Effector memory CD4-positive, alpha-beta T cell (primary cell): ENCODE measurements at places on chromosomes 12 and 14.

- H3K36me3 ChIP-seq = no peaks in the 10 kb centered on the region
- no peaks in the 10 kb centered on the region for H3K4me1 ChIP-seq
- no peak for DNase-seq
- H3K27ac ChIP-seq = no peak overlapping the region
- no peak overlapping the region for H3K4me3 ChIP-seq
These were observed 192.4 kb downstream of the PELI2 start for GRCh38 chr14:56310643-56311042.

DNA sequence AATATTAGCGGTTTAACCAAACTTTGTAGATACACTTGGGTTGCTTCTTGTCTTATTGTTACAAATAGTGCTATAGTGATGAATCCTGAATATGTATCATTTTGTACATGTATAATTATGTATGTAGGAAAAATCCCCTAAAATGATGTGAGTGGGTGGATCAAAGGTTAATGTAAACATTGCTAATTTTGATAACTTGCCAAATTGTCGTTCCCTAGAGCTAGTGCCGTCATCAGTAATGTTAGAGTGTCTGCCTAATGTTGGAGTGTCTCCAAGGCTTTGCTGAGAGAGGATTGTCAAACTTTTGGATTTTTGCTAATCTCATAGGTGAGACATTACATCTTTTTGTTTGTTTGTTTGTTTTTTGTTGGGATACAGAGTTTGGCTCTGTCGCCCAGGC lies 44.4 kb downstream of the AEBP2 start:
- H3K4me1 ChIP-seq = peaks cover 21% of the 10 kb centered on the region
- no peak for DNase-seq
- no peak overlapping the region for H3K27ac ChIP-seq
- peaks cover 4% of the 10 kb centered on the region for H3K36me3 ChIP-seq
- no peaks in the 10 kb centered on the region for H3K27me3 ChIP-seq
- no peak overlapping the region for H3K4me3 ChIP-seq

- H3K4me3 ChIP-seq = no peak overlapping the region
- no peak overlapping the region for H3K27ac ChIP-seq
- DNase-seq = no peak
- H3K36me3 ChIP-seq = no peaks in the 10 kb centered on the region
- no peaks in the 10 kb centered on the region for H3K27me3 ChIP-seq
These were observed 16.9 kb downstream of the DHRS2 start for GRCh38 chr14:23653051-23653450.

GRCh38 chr14:72450473-72451044 lies 443.3 kb downstream of the DPF3 start:
- DNase-seq = no peak
- H3K27me3 ChIP-seq = no peaks in the 10 kb centered on the region

DNA sequence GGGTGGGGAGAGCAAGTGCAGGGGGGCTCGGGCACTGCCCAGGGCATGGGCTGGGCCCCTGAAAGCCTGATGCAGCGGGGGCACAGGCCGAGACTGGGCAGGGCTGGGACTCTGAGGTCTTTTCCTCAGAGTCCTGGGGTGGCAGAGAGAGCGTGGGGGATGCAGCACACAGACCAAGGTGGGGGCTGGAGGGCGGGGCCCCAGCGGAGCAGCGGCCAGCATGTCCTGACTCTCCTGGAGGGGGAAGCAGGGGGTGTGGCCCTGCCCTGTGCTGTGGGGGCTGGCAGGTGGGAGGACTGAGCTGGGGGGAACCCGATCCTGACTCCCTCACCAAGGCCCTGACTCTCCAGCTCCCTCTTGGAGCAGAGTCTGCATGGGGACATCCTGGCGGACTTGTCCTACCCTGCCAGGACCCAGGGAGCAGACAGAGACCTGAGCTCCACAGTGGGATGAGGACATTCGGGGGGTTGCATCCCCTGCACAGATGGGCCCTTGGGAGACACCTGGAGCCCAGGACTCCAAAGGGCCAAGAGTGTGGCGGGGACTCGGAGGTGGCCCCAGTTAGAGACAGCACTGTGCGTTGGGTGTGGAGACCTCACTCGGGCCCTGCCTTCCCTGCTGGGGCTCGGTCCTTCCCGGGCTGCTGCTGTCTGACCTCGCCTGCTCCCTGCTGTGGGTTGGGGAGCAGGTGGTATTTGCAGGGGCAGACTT lies 326.1 kb downstream of the TMEM121 start:
- H3K4me3 ChIP-seq = no peak overlapping the region
- H3K4me1 ChIP-seq = peaks cover 13% of the 10 kb centered on the region
- H3K36me3 ChIP-seq = no peaks in the 10 kb centered on the region
- no peaks in the 10 kb centered on the region for H3K27me3 ChIP-seq
- H3K27ac ChIP-seq = no peak overlapping the region

DNA sequence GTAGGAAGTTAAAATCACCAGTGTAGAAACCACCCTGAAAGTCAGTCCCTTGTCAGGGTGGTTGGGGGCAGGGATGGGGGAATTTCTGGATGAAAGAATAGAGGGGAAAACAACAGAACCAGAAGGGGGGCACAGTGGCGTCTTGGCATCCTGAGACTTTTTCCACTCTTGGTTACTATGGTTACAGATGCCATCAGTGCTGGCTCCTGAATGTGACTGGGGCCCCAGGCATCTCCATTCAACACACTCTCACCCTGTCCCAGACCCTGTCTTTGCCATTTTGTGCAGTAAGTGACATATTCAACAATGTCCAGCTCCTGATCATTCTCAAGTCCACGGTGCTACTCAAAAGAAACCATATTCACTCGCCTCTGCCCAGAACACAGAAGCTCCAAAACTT lies 11.3 kb downstream of the KCNK10 start:
- no peaks in the 10 kb centered on the region for H3K4me1 ChIP-seq
- DNase-seq = no peak
- H3K27me3 ChIP-seq = no peaks in the 10 kb centered on the region
- no peak overlapping the region for H3K4me3 ChIP-seq

- H3K36me3 ChIP-seq = no peaks in the 10 kb centered on the region
- H3K4me1 ChIP-seq = no peaks in the 10 kb centered on the region
- H3K27ac ChIP-seq = no peak overlapping the region
- H3K4me3 ChIP-seq = no peak overlapping the region
- H3K27me3 ChIP-seq = no peaks in the 10 kb centered on the region
These were observed 146.3 kb downstream of the CAND1 start for GRCh38 chr12:67415473-67415872.

DNA sequence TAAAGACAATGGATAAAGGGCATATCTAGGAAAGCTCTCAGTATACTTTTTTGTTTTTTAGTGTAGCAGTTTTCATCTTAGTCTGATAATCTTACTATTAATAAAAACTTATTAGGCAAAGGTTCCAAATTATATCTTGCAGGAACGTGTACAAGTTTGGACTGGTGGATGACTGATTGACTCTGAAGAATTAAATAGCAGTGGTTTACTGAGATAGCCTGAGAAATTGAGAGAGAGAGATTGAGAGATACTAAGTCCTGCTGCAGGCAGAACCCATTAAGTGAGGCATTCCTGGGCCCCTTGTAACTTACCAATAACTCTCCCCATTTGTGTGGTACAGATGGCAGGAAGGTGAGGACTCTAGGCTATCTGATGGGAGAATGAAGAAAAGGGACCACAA lies 80.2 kb upstream of the SLC38A2 start:
- no peaks in the 10 kb centered on the region for H3K27me3 ChIP-seq
- no peak for DNase-seq

DNA sequence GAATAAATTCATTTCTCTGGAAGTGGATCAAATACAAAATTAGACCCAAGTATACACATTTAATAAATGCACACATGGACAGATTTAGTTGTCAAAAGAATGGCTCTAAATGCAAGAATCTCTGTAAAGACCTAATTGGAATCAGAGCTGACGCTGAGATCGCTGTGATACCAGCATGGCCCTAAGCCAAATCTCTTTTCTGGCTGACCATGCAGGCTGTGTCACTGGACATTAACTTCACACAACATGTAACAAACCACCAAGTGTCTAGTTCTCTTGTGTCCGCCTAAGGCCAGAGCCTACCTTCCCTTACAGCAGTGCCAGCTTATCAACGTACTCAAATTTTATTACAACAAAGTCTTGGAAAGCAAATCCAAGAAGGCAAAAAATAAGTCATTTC lies 127.5 kb downstream of the MED13L start:
- no peaks in the 10 kb centered on the region for H3K36me3 ChIP-seq
- no peak overlapping the region for H3K4me3 ChIP-seq
- no peaks in the 10 kb centered on the region for H3K27me3 ChIP-seq
- no peak overlapping the region for H3K27ac ChIP-seq

DNA sequence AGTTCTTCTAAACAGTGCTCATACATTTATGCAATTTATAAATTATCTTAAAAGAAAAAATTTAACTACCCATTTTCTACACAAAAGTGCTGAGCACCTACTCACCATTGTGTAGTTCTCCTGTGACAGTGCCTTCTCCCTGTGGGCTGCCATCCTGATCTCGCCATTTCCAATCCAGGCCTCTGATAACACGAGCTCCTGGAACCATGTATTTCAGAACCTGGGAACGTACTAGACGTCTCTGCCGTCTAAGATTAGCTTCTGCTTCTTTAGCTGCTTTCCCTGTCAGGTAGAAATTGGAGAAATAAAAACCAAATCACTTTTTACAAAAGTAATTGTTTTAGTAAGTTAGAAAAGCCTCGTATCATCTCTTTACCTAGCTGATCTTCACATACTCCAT lies 74.5 kb downstream of the HECTD1 start:
- peaks cover 61% of the 10 kb centered on the region for H3K36me3 ChIP-seq
- H3K4me1 ChIP-seq = peaks cover 5% of the 10 kb centered on the region
- no peak for DNase-seq

DNA sequence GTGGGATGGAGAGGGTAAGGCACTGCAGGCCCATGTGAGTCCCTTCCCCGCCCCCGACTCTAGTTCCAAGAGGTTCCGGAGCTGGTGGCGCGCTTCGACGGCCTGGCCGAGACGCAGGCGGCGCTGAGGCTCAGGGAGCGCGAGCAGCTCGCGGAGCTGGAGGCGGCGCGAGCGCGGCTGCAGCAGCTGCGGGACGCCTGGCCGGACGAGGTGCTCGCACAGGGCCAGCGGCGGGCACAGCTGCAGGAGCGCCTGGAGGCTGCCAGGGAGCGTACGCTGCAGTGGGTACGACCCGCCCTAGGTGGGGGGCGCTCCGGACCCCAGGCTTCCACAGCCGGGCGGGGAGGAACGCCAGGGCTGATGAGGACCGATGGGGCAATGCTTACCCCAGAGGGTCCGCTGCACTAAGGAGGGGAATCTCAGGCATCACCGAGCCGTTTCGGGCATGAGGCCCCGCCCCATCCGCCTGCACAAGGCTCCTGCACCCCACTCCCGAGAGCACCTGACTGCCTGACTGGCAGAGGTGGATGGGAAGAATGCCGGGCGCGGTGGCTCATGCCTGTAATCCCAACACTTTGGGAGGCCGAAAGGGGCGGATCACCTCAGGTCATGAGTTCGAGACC lies 4.9 kb downstream of the CFAP73 start:
- DNase-seq = no peak
- peaks cover 16% of the 10 kb centered on the region for H3K36me3 ChIP-seq
- no peak overlapping the region for H3K27ac ChIP-seq
- peaks cover 18% of the 10 kb centered on the region for H3K4me1 ChIP-seq
- no peaks in the 10 kb centered on the region for H3K27me3 ChIP-seq

DNA sequence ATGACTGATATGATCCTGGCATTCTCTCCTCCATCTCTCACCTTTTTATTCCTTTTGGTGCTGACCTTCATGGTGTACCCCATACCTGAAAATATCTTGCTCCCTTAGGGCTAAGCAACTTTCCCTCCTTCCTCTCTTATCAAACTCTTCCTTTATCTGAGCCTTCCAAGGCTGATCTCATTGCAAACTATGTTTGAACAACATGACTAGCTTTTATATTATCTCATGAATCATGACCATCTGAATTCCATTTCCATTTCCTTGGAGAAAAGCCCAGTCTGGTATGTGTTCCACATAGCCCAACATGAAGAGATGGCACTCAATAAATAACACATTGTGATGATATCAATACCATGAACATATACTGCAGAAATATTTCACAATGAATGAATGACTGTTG lies 111.6 kb downstream of the TSPAN8 start:
- H3K4me3 ChIP-seq = no peak overlapping the region
- no peak overlapping the region for H3K27ac ChIP-seq
- H3K36me3 ChIP-seq = no peaks in the 10 kb centered on the region
- no peaks in the 10 kb centered on the region for H3K27me3 ChIP-seq
- H3K4me1 ChIP-seq = no peaks in the 10 kb centered on the region

- no peak overlapping the region for H3K27ac ChIP-seq
- H3K4me1 ChIP-seq = no peaks in the 10 kb centered on the region
- H3K36me3 ChIP-seq = no peaks in the 10 kb centered on the region
- no peak overlapping the region for H3K4me3 ChIP-seq
- H3K27me3 ChIP-seq = no peaks in the 10 kb centered on the region
These were observed 13.2 kb upstream of the SERPINA3 start for GRCh38 chr14:94598816-94599655.

DNA sequence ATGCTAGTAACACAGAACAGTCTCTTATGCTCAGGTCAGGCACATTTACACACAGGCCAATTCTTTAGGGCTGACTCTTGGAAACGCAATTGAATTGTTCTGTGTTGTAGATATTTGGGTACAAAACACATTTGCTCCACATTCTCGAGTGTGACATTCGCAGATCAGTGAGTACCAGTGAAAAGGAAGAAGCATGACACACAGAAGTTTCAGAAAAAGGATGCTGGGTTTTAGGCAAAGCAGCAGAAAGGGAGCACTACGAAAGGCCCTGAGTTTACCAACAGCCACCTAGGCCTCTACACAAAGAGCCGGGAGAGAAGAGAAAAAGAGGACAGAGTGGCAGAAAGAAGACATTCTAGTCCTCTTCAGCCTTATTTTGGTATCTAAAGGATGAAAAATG lies 254.4 kb upstream of the BTG1 start:
- peak overlapping the region; percentile 1 for H3K4me3 ChIP-seq
- peak overlapping the region; percentile 78 for H3K27ac ChIP-seq
- H3K4me1 ChIP-seq = peaks cover 77% of the 10 kb centered on the region
- H3K27me3 ChIP-seq = no peaks in the 10 kb centered on the region
- no peaks in the 10 kb centered on the region for H3K36me3 ChIP-seq

DNA sequence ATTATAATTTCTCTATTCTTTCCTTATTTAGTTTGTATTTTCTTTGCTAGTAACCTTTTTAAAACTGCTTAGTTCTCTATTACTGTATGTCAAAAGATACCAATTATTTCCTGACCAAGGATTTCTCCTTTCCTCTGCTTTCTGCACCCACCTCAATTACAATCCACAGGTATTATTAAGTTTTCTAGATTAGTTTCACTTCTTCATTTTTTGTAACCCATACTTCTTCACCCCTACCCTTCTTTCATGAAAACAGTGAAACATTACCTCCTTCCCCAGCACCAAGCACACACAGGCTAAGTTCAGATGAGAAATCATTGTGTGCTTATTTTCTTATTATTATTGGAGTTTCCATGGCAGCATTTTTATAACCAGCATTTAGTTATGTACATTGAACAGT lies 318.5 kb upstream of the MDGA2 start:
- no peaks in the 10 kb centered on the region for H3K4me1 ChIP-seq
- no peaks in the 10 kb centered on the region for H3K36me3 ChIP-seq
- no peaks in the 10 kb centered on the region for H3K27me3 ChIP-seq
- no peak overlapping the region for H3K4me3 ChIP-seq
- H3K27ac ChIP-seq = no peak overlapping the region
- no peak for DNase-seq

DNA sequence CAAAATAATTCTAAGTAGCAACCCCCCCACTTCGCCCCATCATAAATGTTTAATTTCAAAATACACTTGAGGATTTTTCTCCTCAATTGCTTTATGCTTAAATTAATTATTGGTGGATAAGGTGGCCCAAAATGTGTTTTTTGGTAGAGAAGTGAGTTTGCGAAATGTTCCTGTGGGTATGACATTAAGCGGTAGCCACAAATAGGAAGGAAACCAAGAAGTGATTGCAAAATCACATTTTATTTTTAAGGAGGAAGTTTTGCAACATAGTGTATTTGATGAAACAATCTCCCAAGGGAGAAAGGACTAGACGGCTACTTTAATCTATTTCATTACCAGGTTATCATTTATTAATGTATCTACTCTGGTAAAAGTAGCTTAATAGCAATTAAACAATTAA lies 25.5 kb downstream of the SLC25A3 start:
- DNase-seq = no peak
- H3K4me3 ChIP-seq = no peak overlapping the region
- no peaks in the 10 kb centered on the region for H3K4me1 ChIP-seq
- no peak overlapping the region for H3K27ac ChIP-seq
- H3K27me3 ChIP-seq = no peaks in the 10 kb centered on the region
